A549 treated with Hydrocortisone at 1 μM for 4 hours (cell line): ENCODE measurements at places on chromosomes 6 and 20. TPM values are rescaled to one million over a fixed set of nuclear protein-coding genes. Genes with fewer than 3 reads are reported as not detected.

The FERMT1 gene
- 14.2 to 18.4 TPM (median 14.7 TPM) in 5 replicates for total RNA-seq

The DOK5 gene
- 0.06 TPM in 1 of 5 replicates, not detected in the others for total RNA-seq

The PSORS1C2 gene
- total RNA-seq = 0.09 TPM in 1 of 5 replicates, not detected in the others

The NKAPL gene
- 0.06 TPM in 1 of 5 replicates, not detected in the others for total RNA-seq

The CDKN1A gene
- 251 to 309 TPM (median 299 TPM) in 5 replicates for total RNA-seq

The KHDC1L gene
- 0.24 to 0.75 TPM (median 0.35 TPM) in 3 of 5 replicates, not detected in the others for total RNA-seq

The ANKEF1 gene
- total RNA-seq = 5.8 to 6.7 TPM (median 6.3 TPM) in 5 replicates

The MATN4 gene
- total RNA-seq = 0.06 to 0.16 TPM (median 0.08 TPM) in 5 replicates

The ASIP gene
- not detected in 5 replicates for total RNA-seq

The SYNDIG1 gene
- 1.2 to 2.0 TPM (median 1.8 TPM) in 5 replicates for total RNA-seq

The GRM1 gene
- 0.02 to 0.05 TPM (median 0.02 TPM) in 3 of 5 replicates, not detected in the others for total RNA-seq

The AIF1 gene
- not detected in 5 replicates for total RNA-seq

The TSPYL4 gene
- 2.5 to 4.0 TPM (median 3.0 TPM) in 5 replicates for total RNA-seq

The PM20D2 gene
- total RNA-seq = 9.3 to 16.4 TPM (median 13.8 TPM) in 5 replicates

The DPPA5 gene
- total RNA-seq = not detected in 5 replicates

The IL17A gene
- total RNA-seq = not detected in 5 replicates

The EPHA7 gene
- total RNA-seq = 0.05 to 0.15 TPM (median 0.09 TPM) in 5 replicates

The PNPLA1 gene
- total RNA-seq = 0.08 TPM in 1 of 5 replicates, not detected in the others

The PGBD1 gene
- total RNA-seq = 4.5 to 5.7 TPM (median 5.1 TPM) in 5 replicates

The GPX5 gene
- total RNA-seq = not detected in 5 replicates

The PAK1IP1 gene
- total RNA-seq = 17.2 to 22.9 TPM (median 19.6 TPM) in 5 replicates

The LY6G6C gene
- total RNA-seq = 0.13 to 0.18 TPM in 2 of 5 replicates, not detected in the others

The MYBL2 gene
- total RNA-seq = 76.0 to 80.6 TPM (median 80.0 TPM) in 5 replicates

The FRS3 gene
- 2.0 to 2.8 TPM (median 2.2 TPM) in 5 replicates for total RNA-seq

The SUMO4 gene
- not detected in 5 replicates for total RNA-seq

The BPIFB4 gene
- total RNA-seq = not detected in 5 replicates
